Activated CD8-positive, alpha-beta memory T cell treated with anti-CD3 and anti-CD28 coated beads for 24 hours (primary cell): ENCODE measurements at places on chromosomes 1 and 21.

- no peak for DNase-seq
Measured at GRCh38 chr1:46401154-46401913, 7.2 kb downstream of the FAAH start.

DNA sequence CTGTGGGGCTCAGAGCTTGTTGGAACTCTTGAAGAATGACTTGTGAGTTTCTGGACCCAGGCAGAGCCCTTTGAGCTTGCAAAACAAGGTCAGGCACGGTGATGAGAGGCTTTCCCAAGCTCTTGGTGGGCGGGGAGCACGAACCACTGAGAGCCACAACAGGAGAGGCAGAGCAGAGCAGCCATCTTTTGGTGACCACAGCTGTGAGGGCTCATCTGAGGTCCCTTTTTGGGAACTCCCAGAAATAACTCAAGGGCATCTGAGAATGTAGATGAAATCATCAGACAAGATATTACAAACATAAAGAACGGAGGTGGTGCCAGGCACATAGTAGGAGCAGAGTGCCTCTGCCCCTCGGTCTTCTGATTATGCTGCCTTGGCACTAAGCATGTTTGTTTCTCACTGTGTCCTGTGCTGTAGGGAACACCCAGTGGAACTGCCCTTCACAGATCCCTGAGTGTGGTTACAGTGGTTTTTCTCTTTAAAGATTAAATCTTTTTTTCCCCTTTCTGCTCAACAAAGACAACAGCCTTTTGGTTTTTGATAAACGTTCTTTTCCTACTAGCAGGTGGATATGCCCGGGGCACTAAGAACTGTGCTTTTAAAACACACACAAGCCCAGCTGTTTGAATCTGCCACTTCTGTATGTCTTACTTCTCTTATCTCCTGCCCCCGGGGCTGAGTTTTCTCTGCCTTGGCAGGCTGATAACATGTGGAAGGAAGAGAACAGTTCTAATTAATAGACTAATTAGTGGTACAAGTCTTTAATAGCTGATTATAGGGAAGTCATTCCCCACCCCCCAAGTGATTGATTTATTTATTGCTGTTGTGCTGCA, 37.7 kb downstream of the CD34 start:
- DNase-seq, result peak; percentile 70

DNA sequence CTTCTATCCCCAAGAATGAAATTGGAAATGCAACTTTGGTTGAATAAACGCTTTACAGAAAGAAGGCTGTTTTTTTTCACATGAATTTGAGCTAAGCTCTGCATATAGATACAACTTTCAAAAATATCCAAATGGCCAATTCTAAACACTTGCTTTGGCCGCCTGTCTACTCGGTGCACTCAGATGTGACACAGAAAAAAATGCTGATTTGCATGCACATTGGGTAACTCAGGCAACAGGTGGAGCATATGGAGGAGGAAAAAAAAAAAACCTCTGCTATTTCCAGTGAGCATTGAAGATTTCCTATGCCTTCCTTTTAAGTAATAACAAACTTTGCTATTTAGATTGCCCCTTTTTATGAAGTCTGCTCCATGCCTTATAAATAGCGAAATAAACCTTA, 262.5 kb downstream of the GRIK1 start:
- DNase-seq, result no peak

DNA sequence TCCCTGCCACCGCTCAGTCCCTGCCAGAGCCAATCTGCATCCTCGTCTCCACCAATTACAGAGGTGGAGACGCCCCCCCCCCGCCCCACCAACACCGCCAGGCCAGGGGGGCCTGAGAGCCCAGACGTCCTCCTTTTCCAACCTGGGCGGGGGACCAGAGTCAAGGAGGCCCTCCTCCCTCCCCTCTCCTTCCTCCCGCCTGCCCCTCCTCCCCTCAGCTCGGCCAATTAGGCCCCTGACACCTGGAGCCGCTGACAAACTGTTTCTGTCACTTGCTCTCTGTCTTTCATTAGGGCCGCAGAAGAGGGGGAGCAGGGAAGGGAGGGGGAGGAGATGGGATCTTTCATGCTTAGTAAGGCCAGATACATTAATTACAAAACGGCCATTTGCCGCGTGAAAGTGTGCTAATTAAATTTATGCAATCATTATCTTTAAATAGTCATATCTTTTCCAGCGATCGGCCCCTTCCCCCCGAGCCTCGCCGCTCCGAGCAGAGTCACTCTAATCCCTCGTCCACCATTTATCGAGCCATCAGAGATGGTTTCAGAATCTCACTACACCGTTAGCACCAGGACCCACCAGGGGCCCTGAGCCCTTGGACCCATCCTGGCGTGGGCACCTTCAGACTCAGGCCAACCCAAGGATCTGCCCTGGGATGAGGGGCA, 94.7 kb downstream of the PAX7 start:
- no peak for DNase-seq

- no peak for DNase-seq
Measured at GRCh38 chr21:45976701-45977311, 4.8 kb upstream of the COL6A1 start.

- DNase-seq, result no peak
Measured at GRCh38 chr1:206678490-206678889, 6.2 kb upstream of the MAPKAPK2 start.

GRCh38 chr21:33230545-33231324, 997 bp downstream of the IFNAR2 start:
- peak; percentile 78 for DNase-seq
